SJCRH30 (cell line): ENCODE measurements at places on chromosomes 13 and 19. TPM values are rescaled to one million over a fixed set of nuclear protein-coding genes. Genes with fewer than 3 reads are reported as not detected.

Gene A1BG
- 9.7 and 10.2 TPM in 2 replicates for total RNA-seq

Gene GRIK5
- total RNA-seq = 10.3 and 10.5 TPM in 2 replicates

Gene SMIM44
- total RNA-seq = not detected in 2 replicates

Gene ZSWIM4
- total RNA-seq = 16.8 and 18.3 TPM in 2 replicates

Gene TEX101
- not detected in 2 replicates for total RNA-seq

Gene TRIM13
- total RNA-seq = 11.4 and 11.6 TPM in 2 replicates

Gene CGB1
- total RNA-seq = not detected in 2 replicates

Gene REEP6
- total RNA-seq = 0.41 and 0.45 TPM in 2 replicates

Gene WDR62
- total RNA-seq = 19.8 and 23.5 TPM in 2 replicates

GRCh38 chr19:4302243-4302640 lies at the start of gene TMIGD2:
TSS of gene TMIGD2 (minus strand) at chr19:4302389. CDS start at chr19:4302385, 4 bp downstream.
- DNase-seq = no peak

DNA sequence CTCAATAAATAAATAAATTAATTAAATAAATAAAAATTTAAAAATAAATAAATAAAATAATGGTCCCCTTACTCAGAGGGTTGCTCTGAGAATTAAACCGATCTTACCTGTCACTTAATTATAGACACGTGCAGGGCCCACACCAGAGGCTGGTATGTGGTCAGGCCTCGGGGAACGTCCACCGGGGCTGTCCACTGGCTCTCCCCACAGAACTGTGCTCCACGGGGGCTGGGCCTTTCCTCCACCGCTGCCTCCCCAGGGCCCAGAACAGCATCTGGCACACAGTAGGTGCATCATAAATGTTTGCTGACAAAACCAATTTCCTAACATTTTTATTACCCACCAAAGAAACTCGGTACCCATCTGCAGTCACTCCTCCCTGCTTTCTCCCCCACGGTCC lies 69.2 kb downstream of the CEBPG start:
- no peak for DNase-seq

DNA sequence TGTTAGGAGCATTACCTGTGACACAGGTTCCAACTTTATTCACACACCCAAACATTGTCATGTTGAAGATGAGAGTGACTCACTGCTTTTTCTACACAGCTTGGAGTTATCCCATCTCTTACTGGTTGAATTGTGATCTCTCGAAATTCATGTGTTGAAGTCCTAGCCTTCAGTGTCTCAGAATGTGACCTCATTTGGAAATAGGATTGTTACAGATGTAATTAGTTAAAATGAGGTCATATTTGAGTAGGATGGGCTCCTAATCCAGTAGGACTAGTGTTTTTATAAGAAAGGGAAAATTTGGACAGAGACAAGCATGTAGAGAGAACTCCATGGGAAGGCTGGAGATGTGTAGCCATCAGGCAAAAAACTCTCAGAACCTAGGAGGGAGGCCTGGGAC lies 142.5 kb downstream of the POSTN start:
- DNase-seq = no peak

DNA sequence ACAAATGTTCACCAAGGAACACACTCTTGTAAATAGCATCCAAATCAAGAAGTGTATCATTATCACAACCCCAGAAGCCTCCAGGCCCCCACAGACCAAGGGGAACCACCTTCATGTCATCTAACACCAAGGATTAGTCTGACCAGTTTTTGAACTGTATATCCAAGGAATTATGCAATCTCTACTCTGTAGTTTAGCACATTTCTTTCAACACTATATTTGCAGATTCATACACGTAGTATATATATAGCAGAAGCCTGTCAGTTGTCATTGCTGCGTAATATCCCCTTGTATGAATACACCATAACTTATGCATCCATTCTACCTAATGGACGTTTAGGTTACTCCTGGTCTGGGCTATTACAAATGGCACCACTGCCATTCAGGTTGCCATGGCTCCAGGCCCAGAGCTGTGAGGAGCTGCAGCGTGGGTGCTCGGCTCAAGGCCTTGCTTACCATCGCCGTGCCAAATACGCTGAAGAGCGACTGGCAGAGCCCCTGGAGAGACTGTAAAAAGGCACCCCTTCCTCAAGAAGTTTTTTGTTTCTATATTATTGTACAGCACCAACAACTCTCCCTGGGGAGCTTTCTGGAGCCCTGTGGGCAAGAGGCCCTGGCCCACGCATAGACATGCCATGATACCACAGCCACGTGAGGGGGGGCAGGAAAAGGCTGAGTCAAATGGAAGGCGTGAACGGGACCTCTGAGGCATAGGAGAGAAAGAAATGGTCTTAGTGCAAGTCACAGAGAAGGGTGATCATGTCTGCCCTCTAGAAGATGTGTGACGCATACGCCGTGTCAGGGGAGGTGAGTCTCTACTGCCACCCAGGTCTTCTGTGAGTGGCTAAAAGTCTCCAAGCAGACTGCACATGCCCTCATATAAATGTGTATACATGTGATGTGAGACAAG lies 10.8 kb downstream of the LATS2 start:
- DNase-seq = no peak

DNA sequence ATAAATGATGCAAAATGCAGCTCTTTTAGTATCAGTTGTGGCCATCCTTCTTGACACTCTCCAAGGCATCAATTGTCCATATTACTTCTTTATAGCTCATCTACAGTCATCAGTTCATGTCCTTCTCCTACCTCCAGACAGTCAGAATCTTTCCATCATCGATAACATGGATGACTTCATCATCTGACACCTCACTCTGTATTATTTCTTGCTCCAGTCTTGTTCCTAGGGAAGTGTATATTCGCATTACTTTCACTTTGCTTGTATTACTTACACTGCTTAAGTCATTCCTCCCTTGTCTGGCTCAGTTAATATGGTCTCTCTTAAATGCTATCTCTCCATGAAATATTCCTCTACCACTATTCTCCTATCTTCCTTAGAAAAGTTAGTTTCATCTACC lies 999.1 kb upstream of the SLC10A2 start:
- DNase-seq = no peak

- peak; percentile 80 for DNase-seq
Measured at GRCh38 chr19:45876411-45877197, 9.3 kb downstream of the IRF2BP1 start.

DNA sequence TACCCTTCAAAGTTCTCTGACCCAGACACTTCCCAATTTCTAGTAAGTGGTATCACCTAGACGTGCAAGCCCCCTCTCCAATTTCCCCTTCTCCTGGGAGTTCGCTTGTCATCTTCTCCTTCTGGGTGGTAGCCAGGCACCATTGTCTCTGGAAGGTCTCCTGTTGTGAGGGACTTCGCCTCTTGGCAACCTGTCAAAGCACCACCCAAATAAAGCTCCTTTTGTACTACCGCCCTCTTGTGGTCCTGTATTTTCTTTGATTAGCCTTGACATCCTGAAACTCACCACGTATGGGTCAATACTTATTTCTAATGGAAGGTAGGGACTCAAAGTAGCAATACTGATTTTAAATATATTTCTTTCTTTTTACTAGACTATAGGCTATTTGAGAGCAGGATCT lies 8.2 kb downstream of the GPC5 start:
- peak; percentile 56 for DNase-seq

DNA sequence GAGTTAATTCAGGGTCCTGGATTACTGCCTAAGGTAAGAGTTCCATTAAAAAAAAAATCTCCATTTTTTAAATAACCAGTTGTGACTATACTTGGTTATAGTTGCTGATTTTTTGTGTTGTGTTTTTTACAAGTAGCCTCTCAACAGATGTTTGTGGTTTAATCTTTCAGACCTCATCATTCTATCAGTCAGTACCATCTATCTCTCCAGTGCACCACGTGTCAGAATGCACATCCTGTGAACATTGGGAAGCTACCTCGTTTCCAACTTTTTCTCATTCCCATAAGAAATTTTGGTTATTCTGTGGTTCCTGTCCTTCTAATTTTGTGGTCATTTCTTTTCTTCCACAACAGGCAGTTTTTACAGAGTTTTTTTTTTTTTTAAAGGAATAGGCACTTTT lies 39.2 kb downstream of the WDFY2 start:
- no peak for DNase-seq

DNA sequence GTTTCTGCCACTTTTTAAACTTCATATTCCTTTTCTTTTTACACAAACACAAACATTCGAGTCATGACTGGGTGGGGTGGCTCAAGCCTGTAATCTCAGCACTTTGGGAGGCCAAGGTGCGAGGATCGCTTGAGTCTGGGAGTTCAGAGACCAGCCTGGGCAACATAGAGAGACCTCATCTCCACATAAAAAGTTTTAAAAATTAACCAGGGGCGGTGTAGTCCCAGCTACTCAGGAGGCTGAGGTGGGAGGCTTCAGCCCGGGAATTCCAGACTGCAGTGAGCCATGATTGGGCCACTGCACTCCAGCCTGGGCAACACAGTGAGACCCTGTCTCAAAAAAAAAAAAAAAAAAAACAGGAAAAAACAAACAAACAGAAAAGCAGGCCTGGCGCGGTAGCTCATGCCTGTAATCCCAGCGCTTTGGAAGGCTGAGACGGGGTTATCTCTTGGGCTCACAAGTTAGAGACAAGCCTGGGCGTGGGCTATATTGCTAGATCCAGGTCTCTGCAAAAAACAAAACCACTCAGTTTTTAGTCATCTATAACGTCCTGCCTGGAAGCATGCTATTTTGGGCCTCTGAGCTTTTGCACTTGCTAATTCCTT lies 583 bp upstream of the BAX start:
- DNase-seq = no peak
